Stimulated activated CD4-positive, alpha-beta T cell treated with anti-CD3 and anti-CD28 coated beads, Interleukin-15, amount 100 ng/mL, for 48 hours (primary cell): ENCODE measurements at places on chromosomes 11 and 22.

GRCh38 chr22:36352803-36353507 lies 34.8 kb downstream of the MYH9 start:
- DNase-seq: no peak

DNA sequence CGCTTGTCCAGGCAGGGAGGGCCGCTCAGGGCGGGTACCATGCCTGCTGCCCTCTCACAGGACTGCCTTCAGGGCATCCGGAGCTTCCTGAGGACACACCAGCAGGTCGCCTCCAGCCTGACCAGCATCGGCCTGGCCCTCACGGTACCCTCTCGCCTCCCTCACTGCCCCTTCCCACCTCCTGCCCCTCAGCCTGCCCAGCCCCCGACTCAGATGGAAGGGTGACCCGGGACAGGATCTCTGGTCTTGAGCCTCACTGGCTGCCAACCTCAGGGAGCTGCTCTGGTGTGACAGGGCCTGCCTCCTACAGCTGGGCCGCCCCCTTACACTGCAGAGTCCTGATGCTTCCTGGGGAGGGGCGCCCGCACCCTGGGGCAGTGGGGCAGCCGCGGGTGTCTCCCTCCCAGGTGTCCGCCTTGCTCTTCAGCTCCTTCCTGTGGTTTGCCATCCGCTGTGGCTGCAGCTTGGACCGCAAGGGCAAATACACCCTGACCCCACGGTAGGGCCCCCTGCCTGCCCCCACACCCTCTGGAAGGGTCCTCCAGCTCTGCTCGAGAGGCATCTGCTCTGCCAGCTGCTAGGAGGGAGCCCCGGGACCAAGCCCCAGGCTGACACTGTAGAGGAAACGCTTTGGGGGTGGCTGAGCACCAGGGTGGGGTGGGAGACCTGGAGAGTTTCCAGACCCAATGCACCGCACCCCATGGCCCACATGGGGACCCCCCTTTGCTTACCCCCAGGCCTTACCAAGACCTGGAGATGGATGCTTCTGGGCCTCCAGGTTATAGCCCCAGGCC lies 14.6 kb downstream of the TSPAN32 start:
- no peak for DNase-seq

- DNase-seq: no peak
Observed at GRCh38 chr22:49958931-49959781, 1.4 kb upstream of the PIM3 start.

DNA sequence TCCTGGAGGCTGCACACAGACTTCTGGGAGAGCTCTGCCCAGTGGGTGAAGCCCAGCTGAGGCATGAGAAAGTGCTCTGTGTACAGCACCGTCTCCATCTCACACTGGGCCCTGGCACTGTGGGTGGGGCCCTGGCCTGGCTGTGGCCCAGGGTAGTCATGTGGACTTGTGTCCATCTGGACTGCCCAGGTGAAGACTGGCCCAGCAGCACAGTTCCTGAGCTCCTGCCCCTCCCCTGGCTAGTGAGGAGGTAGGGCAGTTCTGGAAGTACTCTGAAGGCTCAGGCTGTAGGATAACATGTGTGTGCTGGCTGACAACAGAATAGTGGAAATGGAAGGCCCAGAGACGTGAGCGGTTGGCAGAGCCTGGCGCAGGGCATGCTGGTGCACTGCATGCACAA lies 35.4 kb downstream of the RSPH14 start:
- DNase-seq: no peak

DNA sequence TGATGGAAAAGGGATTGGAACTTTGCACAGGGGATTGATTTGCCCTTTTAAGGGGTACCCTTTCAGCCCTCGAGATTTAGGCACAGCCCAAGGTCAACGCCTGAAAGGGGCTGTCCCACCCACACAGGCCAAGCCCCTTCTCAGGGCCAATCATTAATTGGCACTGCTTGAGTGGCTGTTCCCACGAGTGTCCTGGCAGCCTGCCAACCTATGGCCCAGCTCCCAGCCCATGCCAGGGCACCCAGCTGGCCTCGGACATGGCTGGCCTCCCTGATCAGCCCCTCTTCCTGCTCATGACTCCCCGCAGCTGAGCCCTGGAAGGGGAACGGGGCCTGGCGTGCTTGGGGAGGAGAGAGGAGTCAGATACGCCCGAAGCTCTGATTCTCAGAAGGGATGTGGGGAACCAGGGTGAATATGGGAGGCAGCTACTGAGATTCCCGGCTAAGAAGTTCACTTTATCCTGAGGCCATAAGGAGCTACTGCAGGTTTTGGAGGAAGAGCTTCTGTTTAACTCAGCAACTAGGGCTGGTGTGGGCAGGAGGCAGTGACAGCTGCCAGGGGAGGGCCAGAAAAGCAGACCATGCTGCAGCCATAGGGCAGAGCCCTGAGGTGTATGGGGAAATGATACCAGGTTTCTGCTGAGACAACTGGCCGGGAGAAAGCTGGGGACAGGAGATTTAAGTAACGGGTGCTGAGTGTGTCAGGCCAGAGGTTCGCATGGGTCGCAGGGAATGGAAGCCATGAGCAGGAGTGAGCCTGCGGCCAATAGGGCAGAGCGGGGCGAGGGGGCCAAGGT lies 30.0 kb downstream of the WNT7B start:
- DNase-seq: no peak

DNA sequence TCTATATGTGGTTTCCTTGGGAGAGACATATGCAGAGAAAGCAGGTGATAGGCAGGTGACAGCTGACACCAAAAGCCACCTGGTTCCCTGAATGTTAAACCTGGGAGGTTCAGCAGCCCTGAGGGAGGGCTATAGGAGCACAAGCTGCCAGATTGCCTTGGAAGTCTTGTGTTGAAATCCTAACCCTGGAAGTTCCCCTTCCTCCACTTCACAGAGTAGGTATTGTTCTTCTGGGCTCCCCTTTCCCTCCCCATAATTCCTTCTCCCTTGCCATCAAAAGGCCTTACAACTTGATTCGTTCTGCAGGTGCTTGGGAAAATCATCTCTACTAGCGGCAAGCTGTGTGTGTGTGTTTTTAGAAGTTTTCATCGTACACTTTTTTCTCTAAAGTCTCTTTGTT lies 5.4 kb downstream of the LDLRAD3 start:
- DNase-seq: no peak

DNA sequence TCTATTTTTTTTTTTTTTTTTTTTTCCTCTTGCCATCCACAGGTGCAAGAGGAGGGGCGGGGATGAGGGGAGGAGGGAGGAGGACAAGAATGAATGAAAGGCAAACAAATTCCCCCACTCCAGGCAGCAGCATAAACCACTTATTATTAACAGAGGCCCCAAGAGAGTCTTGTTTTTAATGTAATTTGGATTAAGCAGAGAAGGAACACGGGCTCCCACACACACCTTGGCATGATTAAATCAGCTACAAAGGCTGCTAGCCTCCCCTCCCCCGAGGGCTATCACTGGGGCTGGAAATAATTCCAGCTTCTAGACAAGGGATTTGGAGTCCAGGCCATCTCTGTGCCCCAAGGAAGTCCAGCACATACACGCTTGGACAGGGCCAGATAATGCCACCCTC lies 93.4 kb upstream of the DRD2 start:
- DNase-seq: no peak
